ENCODE measurements at places on chromosomes 11 and 22.

GRCh38 chr11:10125522-10126133 is 168.4 kb downstream of the SBF2 start:
- no peak for DNase-seq

DNA sequence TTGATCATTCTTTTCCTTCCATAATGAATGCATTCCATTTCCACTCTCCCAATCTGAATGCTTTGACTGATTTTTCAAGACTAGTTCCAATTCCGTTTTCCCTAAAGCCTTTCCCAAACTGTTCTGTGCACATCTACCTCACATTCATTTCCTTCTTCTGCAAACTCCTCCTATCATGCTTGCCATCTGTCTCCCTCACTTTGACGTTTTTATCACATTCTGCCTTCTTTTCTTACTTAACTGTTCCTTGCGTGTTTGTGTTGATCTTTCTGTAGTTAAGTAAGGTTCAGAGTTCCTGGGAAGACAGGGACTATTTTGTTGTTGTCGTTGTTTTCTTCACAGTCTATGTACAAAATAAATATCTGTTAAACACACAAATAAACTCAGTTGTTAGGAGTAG is 179.0 kb downstream of the NXPE2 start:
- no peak for DNase-seq

- DNase-seq = no peak
Observed at GRCh38 chr11:66419825-66420224, 1.0 kb upstream of the NPAS4 start.

- no peak for DNase-seq
Observed at GRCh38 chr11:74086242-74086884, 77.5 kb upstream of the UCP3 start.

DNA sequence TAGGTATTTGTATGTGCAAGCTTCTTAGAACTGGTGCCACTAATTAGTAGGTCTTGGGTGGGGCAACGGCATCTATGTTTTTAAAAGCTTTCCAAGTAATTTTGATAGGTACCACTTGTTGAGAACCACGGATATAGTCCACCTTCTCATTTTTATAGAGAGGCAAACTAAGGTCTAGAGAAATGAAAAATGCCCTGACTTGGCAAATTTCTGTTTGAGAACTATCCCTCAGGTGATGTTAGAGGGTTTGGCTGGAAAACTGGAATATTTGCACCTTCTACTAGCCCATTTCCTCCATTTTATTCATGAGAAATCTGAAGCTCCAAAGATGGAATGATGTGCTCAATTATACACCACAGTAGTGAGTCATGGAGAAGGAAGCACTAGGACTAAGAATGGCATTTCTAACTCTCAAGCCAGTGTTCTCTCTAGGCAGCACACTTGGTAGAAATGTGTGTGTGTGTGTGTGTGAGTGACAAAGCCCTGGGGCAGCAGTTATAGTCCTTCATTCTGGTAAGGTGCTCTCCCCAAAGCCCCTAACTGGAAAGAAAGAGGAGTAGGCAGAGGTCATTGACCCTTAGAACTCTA is 1.8 kb upstream of the TMEM86A start:
- no peak for DNase-seq

DNA sequence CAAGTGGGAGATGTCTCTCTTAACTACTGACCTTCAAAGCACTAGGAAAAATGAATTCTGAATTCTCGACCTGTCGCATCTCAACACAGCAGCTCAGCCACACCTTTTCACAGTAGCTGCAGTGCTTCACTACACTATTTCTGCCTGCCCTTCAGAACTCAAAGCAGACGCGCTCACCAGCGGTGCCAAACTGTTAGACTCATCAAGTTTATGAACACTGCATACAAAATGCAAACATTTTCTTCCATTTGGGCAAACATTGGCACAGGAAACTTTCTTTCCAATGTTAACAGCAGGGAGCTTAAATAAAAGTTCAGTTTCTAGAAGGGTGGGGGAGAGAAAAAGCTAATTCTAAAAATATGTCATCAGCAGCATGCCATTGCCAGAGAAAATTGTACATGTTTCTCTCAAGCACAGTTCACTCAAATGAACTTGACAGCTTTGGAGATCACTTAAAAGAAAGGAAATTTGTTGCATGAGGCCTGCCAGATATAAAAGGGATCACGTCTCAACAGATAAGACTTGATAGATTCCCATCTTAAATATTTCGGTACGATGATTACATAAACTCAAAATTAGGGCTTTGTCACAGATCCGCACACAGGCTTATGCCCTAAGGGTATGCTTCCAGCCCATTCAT is 82.7 kb downstream of the CADM1 start:
- no peak for DNase-seq

GRCh38 chr11:95375451-95375850 is 144.4 kb upstream of the SESN3 start:
- no peak for DNase-seq

DNA sequence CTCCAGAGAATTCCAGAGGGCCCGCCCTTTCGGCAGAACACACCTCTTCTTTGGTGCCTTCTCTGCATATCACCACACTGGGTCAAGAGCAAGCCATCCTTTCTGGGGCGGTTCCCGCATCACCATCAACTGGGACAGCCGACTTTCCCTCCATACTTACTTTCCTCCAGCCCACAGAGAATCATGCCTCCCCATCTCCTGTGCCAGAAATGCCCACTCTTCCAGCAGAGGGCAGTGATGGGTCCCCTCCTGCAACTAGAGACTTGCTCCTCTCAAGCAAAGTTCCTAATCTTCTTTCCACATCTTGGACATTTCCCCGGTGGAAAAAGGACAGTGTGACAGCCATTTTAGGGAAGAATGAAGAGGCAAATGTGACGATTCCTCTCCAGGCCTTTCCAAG is 157.7 kb downstream of the C11orf91 start:
- DNase-seq = peak; percentile 57

DNA sequence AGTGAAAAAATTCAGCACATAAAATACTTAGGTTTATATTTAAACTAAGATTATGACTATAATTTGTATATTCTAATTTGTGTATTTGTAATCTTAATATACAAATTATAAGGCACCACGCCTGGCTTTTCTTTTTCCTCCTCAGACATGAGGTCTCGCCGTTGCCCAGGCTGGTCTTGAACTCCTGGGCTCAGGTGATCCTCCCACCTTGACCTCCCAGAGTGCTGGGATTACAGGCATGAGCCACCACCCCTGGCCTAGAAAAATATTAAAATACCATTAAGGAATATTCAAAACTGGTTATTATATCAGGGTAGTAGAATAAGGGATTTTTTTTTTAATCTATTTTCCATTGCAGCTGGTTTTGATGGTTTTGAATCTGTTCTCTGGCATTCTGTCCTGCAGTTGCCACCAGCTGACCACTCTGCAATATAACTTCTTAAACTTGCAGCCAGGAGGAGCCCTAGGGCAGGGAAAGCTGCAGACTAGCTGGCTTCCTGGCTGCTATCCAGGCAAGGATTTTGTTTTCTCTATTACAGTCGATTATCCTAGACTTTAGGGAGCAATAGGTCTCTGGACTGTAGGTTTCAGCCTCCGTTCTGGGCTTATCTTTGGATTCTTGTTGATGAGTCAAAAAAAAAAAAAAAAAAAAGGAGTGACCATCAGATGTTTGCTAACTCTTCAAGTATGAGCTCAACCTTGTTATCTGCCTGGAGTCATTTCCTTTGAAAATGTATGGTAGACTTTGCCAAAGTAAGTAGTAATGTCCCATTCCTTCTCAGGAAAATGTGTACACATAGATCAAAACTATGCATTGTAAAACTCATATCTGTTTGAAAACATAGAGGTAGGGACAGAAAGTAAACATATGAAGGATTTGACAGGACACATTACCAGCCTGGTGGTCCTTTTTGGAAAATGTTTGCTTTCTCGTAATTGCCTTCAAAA is 13.2 kb downstream of the POLA2 start:
- DNase-seq = peak; percentile 84

GRCh38 chr11:112899235-112900006 is 61.8 kb upstream of the NCAM1 start:
- DNase-seq = no peak

- peak; percentile 57 for DNase-seq
Observed at GRCh38 chr22:37303821-37304274, 21.5 kb downstream of the CYTH4 start.

- DNase-seq = peak; percentile 98
Observed at GRCh38 chr22:36528795-36529751, at the start of gene EIF3D. Gene EIF3D, minus strand, starts transcription at chr22:36529166. Its CDS starts 3,045 bp downstream, at chr22:36526121.

DNA sequence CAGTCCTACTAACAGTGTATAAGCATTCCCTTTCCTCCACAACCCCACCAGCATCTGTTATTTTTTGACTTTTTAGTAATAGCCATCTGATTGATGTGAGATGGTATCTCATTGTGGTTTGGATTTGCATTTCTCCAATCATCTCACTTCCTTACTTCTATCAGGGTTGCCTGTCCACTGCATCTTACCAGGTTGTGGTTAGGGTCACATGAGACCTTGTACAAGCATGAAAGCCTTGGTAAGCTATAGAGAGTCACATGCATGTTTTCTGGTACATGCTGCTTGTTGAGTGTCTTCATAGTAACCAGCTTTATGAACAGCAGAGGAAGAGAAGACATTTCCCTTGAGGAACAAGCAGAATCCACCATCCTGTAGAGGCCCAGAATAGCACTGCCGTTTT is 102.9 kb upstream of the PAX6 start:
- DNase-seq = no peak

DNA sequence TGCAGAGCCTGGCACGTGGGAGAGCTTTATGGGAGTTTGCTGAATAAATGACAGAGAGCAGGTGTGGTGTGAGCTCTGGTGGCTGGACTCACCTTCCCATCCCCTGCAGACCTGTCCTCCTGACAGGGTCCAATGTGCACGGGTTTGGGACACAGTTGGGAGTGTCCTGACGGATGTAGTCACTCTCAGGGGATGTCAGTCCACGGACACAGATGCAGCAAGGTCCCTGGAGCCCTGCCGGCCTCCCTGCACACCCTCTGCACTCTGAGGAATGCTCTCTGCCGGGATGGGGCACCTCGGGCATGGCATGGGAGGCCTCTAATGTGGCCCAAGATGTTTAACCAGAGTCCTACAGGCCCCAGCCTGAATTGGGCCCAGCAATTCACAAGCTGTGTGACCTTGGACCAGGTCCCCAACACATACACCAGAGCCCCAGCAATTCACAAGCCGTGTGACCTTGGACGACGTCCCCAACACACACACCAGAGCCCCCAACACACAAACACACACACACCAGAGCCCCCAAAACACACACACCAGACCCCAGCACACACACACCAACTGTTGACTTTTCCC is 30.0 kb upstream of the RFPL3 start:
- DNase-seq = no peak

DNA sequence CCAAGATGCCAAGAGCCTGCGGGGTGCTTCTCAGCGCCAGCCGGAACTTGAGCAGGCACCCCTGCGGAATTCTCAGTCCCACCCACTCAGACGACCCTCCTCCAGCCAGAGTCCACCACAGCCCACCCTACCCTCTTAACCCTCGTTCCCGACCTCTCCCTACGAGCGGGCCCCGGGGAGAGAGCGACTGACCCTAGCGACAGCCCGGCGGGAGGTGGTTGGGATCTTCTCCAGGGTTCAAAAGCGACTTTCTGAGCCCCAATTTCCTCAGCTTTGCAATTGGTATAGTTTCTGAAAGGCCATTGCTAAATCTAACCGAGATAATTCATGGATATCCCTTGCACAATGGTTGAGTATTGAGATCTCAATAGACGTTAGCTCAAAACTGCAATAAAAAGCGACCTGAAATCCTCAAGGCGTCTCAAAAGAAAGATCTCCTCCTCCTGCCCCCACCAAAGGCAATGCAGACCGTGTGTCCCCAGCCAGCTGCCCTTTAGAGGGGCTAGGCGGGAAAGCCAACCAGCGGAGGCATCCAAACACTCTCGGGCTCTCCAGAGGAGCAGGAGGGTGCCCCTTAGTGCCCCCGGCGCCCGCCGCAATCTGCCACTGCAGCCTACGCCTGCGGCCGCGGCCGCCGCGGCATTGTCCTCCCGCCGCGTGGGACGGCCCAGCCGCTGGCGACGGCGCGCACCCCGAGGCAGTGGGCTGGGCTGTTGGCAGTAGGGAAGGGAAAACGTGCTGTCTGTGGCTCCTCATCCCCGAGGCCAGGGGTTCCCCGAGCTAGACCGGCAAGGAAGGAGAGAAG is 1.5 kb upstream of the SLC6A5 start:
- DNase-seq = no peak

DNA sequence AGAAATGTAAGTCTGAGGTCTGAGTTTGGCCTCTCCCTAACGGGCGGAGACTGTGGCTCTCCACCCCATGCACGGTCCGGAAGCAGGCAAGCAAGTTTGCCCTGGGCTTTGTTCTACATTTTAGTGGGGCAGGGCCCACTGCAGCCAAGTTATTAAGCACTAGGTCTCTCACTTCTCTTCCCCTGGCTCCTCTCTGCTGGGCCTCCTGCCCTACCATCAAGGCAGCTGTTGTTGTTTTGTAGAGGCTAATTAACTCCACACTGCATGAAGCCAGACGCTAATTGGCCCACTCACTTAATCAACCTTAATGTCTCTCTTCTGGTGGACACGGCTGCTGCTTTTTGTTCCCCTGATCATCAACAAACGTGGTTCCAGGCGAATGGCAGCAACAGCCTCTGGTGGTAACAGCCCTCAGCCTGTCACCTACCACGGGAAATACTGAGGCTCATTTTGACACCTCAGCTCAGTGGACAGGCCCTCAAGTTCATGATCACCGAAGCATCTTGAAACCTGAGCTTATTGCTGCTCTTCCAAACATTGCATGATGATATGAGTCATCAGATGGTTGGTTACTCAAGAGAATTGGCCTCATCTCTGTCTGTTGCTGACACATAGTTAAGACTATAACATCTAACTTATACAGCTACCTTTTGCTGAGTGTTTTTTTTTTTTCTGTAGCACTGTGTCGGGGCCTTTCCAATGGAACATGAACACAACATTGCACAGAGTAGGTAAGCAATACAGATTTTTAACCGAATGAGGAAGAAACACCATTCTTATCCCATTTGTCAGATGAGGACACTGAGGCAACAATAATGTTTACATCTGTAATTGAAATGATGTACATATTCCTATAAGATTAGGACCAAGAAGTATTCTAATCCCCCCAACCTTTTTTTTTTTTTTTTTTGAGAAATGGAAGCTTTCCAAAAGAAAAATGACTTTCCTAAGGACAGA is 20.8 kb upstream of the LMO2 start:
- DNase-seq = no peak

DNA sequence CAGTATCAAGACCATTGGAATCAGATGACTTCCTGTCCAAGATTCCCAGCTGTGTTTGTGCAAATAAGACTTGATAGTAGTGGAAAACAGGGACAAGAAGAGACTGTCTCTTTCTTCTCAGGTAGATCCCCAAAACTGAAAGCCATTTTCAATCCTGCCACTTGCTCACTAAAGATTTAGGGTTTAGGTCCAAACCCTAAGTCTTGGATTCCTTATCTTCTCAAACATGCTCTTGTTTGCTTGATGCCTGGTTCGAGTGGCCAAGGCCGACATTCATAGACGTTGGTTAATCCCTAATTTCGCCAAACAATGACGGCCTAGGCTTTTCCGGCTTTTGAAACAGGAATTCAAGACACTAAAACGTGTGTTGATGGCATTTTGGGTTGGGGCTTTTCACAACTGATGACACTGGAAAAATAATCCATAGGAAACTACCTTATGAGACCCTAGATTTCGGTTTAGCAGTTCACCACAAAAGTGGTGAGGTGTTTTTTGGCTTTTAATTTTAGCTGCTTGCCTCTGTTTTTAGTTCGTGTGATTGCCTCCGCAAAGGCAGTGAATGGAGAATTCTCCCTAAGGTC is 1.0 kb upstream of the GTPBP1 start:
- DNase-seq = no peak

GRCh38 chr11:84437071-84437980 is 1151.2 kb upstream of the CCDC90B start:
- peak; percentile 47 for DNase-seq
